ENCODE measurements at places on chromosomes 3 and 15.

GRCh38 chr3:36065321-36065720 lies 315.0 kb upstream of the STAC start:
- H3K4me1 ChIP-seq = no peaks in the 10 kb centered on the region
- DNase-seq = no peak
- no peaks in the 10 kb centered on the region for H3K27me3 ChIP-seq
- H3K4me3 ChIP-seq = no peak overlapping the region
- no peak overlapping the region for H3K27ac ChIP-seq
- no peaks in the 10 kb centered on the region for H3K36me3 ChIP-seq

DNA sequence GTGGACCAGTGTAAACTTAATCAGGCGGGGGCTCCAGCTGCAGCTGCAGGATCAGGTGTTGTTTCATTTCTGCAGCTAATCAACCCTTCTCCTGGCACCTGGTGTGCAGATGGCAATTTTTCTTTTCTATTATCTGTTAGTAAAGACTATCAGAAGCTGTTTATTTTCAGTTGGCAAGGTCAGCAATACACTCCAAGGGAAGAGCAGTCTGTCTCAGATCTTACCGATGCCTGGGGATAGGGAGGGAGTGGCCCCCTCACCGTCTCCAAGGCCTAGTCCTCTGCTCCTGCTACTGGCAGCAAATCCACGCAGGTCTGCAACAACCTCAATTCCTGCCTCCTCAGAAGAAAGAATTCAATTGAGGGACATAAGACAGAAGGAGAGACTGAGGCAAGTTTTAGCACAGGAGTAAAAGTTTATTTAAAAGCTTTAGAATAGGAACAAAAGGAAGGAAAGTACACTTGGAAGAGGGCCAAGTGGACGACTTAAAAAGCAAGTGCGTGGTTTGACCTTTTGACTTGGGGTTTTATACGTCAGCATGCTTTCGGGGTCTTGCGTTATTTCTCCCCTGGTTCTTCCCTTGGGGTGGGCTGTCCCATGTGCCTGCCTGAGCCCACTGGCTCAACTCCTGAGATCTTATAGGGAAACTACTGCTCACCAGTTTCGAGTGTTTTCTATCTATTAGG lies 9.2 kb downstream of the CCRL2 start:
- H3K36me3 ChIP-seq = no peaks in the 10 kb centered on the region
- H3K4me1 ChIP-seq = peaks cover 1% of the 10 kb centered on the region
- H3K4me3 ChIP-seq = no peak overlapping the region
- DNase-seq = no peak
- H3K27ac ChIP-seq = no peak overlapping the region

- no peaks in the 10 kb centered on the region for H3K27me3 ChIP-seq
- peaks cover 36% of the 10 kb centered on the region for H3K4me1 ChIP-seq
- H3K36me3 ChIP-seq = no peaks in the 10 kb centered on the region
- H3K4me3 ChIP-seq = no peak overlapping the region
- no peak for DNase-seq
These were observed 22.2 kb upstream of the BCL6 start for GRCh38 chr3:187767266-187768012.

DNA sequence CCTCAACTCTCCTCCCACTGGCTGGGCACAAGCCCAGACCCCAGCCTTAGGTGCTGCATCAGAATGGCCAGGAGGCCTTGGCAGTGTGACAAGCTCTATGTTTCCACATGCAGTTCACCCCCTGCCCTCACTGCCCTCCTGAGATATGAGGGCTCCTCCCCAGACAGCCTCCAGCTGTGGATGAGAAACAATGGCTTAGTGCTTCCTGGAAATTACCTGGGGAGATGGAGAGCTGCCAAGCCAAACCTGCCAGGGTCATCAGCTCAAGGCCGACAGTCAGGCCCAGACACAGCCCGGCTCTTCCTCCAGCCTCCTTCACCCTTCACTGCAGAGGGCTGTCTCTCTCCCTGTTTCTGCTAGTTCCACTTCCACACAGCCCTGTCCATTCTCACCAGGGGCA lies 76.3 kb downstream of the MYLK start:
- no peaks in the 10 kb centered on the region for H3K36me3 ChIP-seq
- H3K27me3 ChIP-seq = no peaks in the 10 kb centered on the region
- H3K27ac ChIP-seq = no peak overlapping the region
- no peaks in the 10 kb centered on the region for H3K4me1 ChIP-seq
- DNase-seq = no peak
- no peak overlapping the region for H3K4me3 ChIP-seq

- H3K27ac ChIP-seq = no peak overlapping the region
- H3K36me3 ChIP-seq = no peaks in the 10 kb centered on the region
- H3K27me3 ChIP-seq = no peaks in the 10 kb centered on the region
These were observed 53.9 kb upstream of the ATOSA start for GRCh38 chr15:52733088-52733487.

DNA sequence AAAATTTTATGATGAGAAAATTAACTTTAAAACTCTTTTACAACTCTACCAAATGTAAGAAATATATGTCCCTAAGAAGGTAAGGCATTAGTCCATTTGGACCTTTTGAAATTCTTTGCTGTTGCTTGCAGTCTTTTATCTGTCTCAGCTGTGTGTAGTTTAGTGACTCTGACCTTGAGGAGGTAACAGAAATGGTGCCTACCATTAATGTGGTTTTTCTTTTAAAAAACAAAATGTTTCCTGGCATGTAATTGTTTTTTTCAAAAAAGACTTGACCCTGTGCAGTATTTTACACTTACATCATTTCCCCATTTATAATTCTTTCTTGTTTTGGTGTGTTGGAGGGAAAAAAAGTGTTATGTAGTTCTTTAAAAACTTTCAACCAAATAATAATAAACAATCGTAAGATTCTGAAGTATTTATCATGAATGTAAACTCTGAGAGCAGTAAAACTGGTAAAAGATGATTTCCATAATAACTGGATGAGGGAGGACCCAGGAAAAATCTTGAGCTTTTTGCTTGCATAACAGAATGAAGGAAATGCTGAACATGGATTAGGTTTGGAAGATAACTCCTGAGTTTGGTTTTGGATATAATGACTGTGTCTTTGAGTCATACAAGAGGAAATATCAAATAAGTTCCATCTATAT lies 225.1 kb downstream of the CHST2 start:
- peaks cover 27% of the 10 kb centered on the region for H3K4me1 ChIP-seq
- H3K27ac ChIP-seq = no peak overlapping the region
- no peak for DNase-seq
- no peaks in the 10 kb centered on the region for H3K36me3 ChIP-seq
- no peaks in the 10 kb centered on the region for H3K27me3 ChIP-seq

DNA sequence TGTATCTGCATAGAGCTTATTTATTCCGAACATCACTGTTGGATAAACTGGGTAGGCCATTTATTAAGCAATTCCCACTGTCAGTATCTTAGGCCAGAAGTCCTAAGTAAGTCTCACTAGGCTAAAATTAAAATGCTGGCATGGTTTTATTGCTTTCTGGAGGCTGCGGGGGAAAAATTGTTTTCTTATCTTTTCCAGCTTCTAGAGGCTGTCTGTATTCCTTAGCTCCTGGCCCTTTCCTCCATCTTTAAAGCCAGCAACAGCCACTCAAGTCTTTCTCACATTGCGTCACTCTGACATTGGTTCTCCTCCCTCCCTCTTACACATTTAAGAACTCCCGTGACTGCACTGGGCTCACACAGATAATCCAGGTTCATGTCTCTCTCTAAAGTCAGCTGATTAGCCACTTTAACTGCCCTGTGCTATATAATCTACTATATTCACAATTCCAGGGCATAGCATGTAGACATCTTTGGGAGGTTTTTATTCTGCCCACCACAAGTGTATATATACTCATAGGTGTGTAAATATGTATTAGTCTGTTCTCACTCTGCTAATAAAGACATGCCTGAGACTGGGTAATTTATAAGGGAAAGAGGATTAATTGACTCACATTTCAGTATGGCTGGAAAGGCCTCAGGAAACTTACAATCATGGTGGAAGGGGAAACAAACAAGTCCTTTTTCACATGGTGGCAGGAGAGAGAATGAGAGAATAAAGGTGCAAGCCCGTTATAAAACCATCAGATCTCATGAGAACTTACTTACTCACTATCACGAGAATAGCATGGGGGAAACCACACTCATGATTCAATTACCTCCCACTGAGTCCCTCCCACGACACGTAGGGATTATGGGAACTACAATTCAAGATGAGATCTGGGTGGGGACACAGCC lies 113.5 kb upstream of the SLC7A14 start:
- DNase-seq = no peak
- no peak overlapping the region for H3K27ac ChIP-seq
- no peaks in the 10 kb centered on the region for H3K36me3 ChIP-seq
- H3K4me1 ChIP-seq = peaks cover 13% of the 10 kb centered on the region

DNA sequence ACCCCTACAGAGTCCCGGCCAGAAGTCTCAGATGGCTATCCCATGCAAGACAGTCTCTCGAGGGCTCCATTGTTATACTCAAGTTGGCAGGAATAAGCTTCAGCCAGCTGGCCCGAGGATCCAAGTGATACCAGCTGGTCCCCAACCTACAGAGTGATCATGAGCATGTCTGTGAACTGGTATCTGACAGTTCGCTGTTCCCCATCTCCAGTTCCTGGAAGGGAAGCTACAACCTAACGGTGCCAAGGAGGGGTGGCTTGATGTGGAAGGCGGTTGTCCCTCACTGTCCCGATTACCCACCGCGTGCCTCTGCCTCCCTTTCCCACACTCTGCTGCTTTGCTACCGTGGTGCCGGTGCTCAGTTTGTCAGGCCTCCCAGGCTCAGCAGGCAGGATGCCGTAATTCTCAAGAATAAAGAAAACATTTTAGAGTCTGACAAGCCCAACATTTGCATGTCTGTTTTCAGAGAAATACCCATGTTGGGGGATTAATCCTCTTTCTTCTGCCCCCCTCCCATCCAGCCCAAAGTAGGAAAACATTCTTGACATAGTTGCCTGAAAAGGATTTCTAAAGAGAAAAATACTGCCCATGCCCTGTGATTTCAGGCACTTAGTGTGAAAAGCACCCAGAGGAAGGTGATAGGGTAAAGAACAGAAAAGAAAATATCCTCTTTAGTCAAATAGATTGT lies 49.4 kb upstream of the HES1 start:
- no peaks in the 10 kb centered on the region for H3K27me3 ChIP-seq
- H3K4me1 ChIP-seq = peaks cover 3% of the 10 kb centered on the region
- no peak overlapping the region for H3K4me3 ChIP-seq
- H3K36me3 ChIP-seq = no peaks in the 10 kb centered on the region
- DNase-seq = no peak

DNA sequence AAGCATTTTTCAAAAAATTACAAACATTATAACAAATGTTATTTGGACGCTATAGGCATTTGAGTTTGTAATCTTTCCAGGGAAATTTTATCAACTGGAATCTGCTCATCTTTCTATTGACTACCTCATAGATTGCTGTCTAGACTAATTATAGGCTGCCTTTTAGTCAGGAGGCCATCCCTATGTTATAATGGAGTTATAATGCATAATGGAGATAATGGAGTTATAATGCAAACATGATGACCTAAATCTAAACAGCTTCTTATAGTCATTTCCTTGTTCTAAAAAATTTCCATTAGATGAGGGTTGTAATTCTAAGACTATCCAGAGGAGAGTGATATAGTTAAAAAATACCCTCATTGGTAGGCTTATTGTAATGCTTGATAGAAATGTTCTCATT lies 226.4 kb downstream of the SI start:
- DNase-seq = no peak
- H3K4me1 ChIP-seq = no peaks in the 10 kb centered on the region
- H3K4me3 ChIP-seq = no peak overlapping the region
- H3K36me3 ChIP-seq = no peaks in the 10 kb centered on the region

- no peak overlapping the region for H3K4me3 ChIP-seq
- peaks cover 23% of the 10 kb centered on the region for H3K36me3 ChIP-seq
- no peak for DNase-seq
- H3K27me3 ChIP-seq = no peaks in the 10 kb centered on the region
- peak overlapping the region; percentile 11 for H3K27ac ChIP-seq
These were observed 7.2 kb downstream of the GHRL start for GRCh38 chr3:10285272-10286132.

GRCh38 chr3:5072100-5072816 lies 49.8 kb upstream of the ARL8B start:
- no peaks in the 10 kb centered on the region for H3K36me3 ChIP-seq
- DNase-seq = no peak
- no peak overlapping the region for H3K4me3 ChIP-seq
- H3K27ac ChIP-seq = no peak overlapping the region

DNA sequence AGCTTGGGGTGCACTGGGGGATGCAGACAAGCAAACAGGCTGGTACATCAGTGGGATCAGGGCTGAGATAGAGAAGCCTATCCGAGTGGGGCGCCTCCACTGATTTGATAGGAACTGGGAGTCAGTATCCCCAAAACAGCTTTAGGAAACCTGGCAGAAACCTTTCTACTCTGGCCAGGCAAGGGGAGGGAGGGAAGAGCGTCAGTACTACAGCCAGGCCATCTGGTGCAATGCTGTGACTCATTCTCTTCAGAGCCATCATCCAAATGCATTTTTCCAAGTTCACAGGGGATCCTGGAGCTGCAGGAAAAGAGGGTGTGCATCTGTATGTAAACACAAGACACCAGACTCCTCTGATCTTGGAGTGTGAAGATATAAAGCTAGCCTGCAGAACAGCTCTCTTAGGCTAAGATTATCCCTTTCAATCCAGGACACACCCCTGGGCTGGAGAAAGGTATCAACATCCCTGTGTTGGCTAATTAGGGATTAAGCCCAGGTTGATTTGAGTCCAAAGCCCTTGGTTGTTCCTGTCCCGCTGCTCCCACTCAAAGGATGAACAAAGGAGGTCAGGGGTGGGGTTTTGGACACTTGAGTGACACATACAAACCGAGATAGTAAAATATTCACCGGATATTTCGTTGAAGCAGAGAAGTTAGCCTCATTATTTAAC lies 9.3 kb downstream of the GALNT15 start:
- DNase-seq = no peak
- H3K27ac ChIP-seq = no peak overlapping the region

DNA sequence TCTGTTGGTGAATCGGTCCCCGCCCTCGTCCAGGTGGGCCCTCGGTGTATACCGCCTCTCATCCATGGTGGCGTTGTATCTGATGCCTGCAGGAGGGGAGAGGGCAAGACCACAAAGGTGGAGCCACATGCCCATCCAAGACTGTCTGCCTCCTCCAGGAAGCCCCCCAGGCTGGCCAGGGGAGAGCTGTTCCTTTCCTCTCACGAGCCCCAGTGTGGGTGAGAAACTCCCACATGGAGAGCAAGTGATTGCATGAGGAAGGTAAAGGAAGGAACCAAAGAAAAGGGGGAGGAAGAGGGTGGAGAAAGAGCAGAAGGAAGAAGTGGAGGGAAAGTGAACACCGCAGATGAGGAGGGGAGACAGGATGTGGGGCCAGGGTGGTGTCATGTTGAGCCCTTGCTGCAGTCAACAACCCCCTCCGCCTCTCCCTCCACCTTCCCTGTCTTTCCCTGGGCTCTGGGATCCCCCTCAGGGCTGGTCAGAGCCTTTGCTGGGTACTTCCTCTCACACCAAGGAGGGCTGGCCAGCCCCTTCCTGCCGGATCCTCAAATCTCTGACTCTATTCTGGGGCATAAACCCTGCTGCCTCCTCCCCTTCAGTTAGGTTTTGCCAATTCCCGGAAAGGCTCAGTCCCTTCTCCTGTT lies 49.3 kb downstream of the FEM1B start:
- H3K4me1 ChIP-seq = peaks cover 28% of the 10 kb centered on the region
- no peaks in the 10 kb centered on the region for H3K27me3 ChIP-seq
- no peak overlapping the region for H3K4me3 ChIP-seq
- no peak overlapping the region for H3K27ac ChIP-seq
- DNase-seq = peak; percentile 19

GRCh38 chr15:48627260-48627940 lies 18.1 kb downstream of the FBN1 start:
- H3K4me3 ChIP-seq = no peak overlapping the region
- no peak for DNase-seq
- H3K27me3 ChIP-seq = peaks cover 3% of the 10 kb centered on the region
- no peaks in the 10 kb centered on the region for H3K36me3 ChIP-seq
- H3K27ac ChIP-seq = no peak overlapping the region

- H3K36me3 ChIP-seq = no peaks in the 10 kb centered on the region
- H3K4me1 ChIP-seq = no peaks in the 10 kb centered on the region
- no peak for DNase-seq
- H3K27ac ChIP-seq = no peak overlapping the region
These were observed 42.0 kb upstream of the FEZF2 start for GRCh38 chr3:62415312-62415801.
